Esophagus muscularis mucosa (tissue), 4 donors: ENCODE measurements at places on chromosomes 6 and 20.

DNA sequence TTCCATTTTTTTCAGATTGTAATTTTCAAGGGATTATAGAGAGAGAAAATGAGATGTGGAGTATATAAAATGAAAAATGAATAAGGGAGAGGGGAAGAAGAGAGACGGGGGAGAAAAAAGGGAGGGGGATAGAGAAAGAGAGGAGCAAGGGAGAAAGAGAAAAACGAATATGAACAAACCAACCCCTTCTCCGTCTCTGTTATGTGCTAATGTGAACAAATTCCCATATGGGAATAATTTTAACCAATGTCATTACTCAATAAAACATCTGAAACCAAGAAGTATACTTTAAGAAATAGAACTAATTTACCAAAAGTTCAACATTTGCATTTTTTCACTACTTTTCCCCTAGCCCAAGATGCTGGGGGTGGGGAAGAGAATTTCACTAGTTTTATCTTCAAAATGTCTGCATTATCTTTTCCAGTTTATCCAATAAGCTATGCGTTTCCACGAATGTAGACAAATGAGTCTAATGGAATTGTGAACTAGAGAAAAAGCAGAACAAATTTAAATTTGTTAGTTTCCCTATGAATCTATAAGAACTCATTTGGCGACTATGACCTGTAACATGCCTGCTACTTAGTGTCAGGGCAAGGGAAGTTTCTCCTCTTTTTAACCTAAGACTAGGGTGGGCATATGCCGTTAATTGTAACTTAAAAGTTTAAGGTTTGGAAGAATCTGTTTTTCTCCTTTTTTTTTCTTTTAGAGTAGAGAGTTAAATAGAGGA is 286.3 kb downstream of the BTBD9 start:
- H3K4me3 ChIP-seq = no peak overlapping the region
- H3K27ac ChIP-seq = no peak overlapping the region
- DNase-seq = no peak
- H3K4me1 ChIP-seq = peaks cover 30% of the 10 kb centered on the region
- H3K36me3 ChIP-seq = no peaks in the 10 kb centered on the region
- no peaks in the 10 kb centered on the region for H3K27me3 ChIP-seq

- H3K36me3 ChIP-seq = no peaks in the 10 kb centered on the region
- peak within 1 kb of the TSS; percentile 64 for H3K4me3 ChIP-seq
- peak within 1 kb of the TSS; percentile 79 for H3K27ac ChIP-seq
- H3K4me1 ChIP-seq = peaks cover 15% of the 10 kb centered on the region
Observed at GRCh38 chr6:107114926-107115694, at the start of gene BEND3. Gene BEND3 (minus strand): TSS chr6:107115515. CDS start chr6:107099285, 16,230 bp downstream.

- no peaks in the 10 kb centered on the region for H3K4me1 ChIP-seq
- no peak overlapping the region for H3K27ac ChIP-seq
- no peak for DNase-seq
- H3K4me3 ChIP-seq = no peak overlapping the region
- no peaks in the 10 kb centered on the region for H3K36me3 ChIP-seq
- H3K27me3 ChIP-seq = no peaks in the 10 kb centered on the region
Observed at GRCh38 chr6:161480421-161481155, 206.7 kb upstream of the AGPAT4 start.

DNA sequence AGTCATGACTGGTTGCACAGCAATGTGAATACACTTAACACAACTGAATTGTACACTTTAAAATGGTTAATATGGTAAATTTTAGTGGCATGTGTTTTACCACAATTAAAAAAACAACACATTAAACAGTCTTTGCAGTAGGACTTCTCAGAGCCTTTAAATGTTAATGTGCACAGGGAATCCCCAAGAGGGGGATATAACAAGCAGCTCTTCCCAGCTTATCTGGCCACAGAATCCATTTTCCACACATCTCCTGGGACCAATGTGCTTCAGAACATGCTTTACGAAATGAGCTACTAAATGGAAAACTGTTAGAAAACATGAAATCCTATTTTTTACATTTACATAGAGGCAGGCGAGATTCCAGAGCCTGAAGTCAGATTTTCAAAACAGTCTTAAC is 44.4 kb downstream of the FYN start:
- no peak for DNase-seq
- no peak overlapping the region for H3K27ac ChIP-seq
- peaks cover 20% of the 10 kb centered on the region for H3K4me1 ChIP-seq

DNA sequence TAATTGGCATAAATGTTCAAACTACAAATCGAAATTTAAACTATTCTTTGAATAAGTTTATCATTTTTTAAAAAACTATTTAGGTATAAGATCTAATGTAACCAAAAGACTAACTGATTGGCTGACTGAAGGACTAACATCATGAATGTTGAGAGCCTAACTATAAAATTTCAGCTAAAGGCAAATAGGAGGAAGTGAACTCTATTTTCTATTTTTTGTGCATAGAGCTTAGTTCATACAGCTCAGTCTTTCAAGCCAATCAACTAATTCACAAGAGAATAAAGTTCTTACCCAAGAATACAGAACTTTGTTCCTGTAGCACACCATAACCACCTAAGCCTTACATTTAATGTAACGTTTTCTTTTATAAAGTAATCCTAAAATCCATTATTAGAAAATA is 46.3 kb upstream of the STXBP5 start:
- no peak for DNase-seq
- H3K4me3 ChIP-seq = no peak overlapping the region
- H3K27me3 ChIP-seq = no peaks in the 10 kb centered on the region

GRCh38 chr6:11900662-11901598 is 111.2 kb upstream of the HIVEP1 start:
- no peak overlapping the region for H3K4me3 ChIP-seq
- DNase-seq = no peak
- no peaks in the 10 kb centered on the region for H3K4me1 ChIP-seq
- H3K27me3 ChIP-seq = no peaks in the 10 kb centered on the region
- H3K36me3 ChIP-seq = no peaks in the 10 kb centered on the region

DNA sequence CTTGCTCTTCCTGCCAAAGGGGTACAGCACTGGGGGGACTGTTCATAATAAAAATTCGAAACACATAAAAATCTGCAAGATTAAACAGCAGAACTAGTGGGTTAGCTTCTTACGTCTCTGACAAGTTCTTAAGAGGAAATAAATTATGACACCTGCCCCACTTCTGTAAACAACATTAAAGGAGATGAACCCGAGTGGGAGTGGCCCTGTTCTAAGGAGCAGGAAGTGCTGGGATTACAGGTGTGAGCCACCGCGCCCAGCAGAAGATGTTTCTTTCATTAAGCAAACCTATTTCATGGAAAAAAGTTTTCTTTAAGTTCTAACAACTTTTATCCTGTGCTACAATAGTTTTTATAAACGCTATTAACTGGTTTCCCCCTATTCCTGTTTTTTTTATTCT is 24.6 kb downstream of the USP45 start:
- H3K36me3 ChIP-seq = peaks cover 13% of the 10 kb centered on the region
- no peaks in the 10 kb centered on the region for H3K27me3 ChIP-seq
- H3K27ac ChIP-seq = no peak overlapping the region
- H3K4me3 ChIP-seq = no peak overlapping the region

- no peak for DNase-seq
- H3K27ac ChIP-seq = no peak overlapping the region
- H3K4me3 ChIP-seq = no peak overlapping the region
Observed at GRCh38 chr6:114312931-114313330, 29.9 kb downstream of the HS3ST5 start.

- no peaks in the 10 kb centered on the region for H3K27me3 ChIP-seq
- no peak overlapping the region for H3K27ac ChIP-seq
- DNase-seq = no peak
- H3K36me3 ChIP-seq = no peaks in the 10 kb centered on the region
Observed at GRCh38 chr6:126641641-126642040, 301.7 kb downstream of the CENPW start.

GRCh38 chr6:3135668-3136291 is 17.3 kb downstream of the BPHL start:
- H3K4me1 ChIP-seq = peaks cover 7% of the 10 kb centered on the region
- DNase-seq = no peak
- H3K27me3 ChIP-seq = no peaks in the 10 kb centered on the region
- H3K27ac ChIP-seq = no peak overlapping the region

DNA sequence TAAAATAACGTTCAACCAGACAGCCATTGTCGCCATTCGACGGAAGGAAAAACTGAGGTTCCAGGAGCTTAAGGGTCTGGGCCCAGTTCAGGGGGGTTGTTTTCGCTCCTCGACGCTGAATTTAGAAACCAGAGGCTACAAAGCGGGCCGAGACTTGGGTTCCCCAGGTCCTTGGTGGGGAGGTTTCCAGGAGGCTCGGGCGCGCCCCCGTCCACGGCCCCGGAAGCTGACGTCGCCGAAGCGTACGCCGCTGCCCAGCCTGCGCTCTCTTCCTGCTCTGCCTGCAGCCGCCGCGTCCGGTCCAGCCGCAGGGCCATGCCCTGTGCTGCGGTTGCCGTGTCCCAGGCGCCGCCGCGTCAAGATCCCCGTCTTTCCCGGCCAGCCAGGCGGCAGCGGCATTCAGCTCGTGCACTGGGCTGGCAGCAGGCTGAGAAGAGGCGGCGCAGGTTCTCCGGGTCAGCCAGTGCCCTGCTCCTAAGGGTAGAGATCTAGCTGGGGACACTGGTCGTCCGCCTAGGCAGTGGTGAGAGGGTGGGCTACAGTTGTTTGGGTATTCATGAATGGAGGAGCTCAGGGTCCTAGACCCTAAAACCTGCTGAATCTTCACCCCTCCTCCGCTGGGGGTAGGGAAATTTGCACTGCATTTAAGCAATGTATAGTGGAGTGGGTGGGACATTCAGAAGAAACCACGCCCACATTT is 901 bp upstream of the TRIM26 start:
- peak overlapping the region; percentile 94 for H3K27ac ChIP-seq
- H3K4me1 ChIP-seq = peaks cover 27% of the 10 kb centered on the region
- no peaks in the 10 kb centered on the region for H3K36me3 ChIP-seq
- no peaks in the 10 kb centered on the region for H3K27me3 ChIP-seq
- peak; percentile 96 for DNase-seq

- no peaks in the 10 kb centered on the region for H3K27me3 ChIP-seq
- H3K36me3 ChIP-seq = no peaks in the 10 kb centered on the region
- H3K4me3 ChIP-seq = no peak overlapping the region
- no peaks in the 10 kb centered on the region for H3K4me1 ChIP-seq
- DNase-seq = no peak
Observed at GRCh38 chr20:13533946-13534345, 104.8 kb downstream of the TASP1 start.
